HTR-8/SVneo (cell line): ENCODE measurements at places on chromosomes 4 and X.

DNA sequence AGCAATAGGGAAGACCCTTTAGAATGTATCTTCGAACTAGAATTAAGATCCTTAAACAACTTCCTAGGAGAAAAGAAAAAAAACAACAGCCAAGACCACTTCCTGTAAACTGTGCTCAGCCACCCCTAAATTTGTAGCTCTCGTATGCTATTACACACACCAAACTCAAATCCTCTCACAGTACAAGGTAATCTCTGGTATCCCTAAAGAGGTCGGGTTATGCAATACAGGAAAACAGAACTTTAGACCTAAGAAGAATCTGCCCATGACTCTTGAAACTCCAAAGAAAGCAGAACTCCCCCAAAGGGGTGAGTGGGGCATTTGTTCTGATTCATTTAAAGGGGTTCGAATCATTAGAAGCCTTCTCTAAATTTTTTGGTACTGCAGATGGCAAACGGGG lies 170.9 kb upstream of the CASK start:
- peak; percentile 10 for DNase-seq

DNA sequence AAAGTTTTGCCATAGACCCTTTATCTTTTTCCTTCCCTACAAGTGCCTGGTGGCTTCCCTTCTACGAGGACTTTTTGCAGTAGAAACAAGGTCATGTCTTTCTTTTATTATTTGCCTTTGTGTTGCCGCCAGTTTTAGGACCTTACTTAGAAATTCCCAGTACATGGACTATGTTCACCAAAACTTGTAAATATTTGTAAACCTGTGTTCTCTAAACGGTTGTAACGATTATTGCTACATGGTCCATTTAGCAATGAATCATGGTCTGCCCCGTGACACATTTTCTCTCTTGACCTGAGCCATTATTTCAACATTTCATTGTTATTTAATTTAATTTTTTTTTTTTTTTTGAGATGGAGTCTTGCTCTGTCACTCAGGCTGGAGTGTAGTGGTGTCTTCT lies 110.7 kb downstream of the MFAP3L start:
- DNase-seq = no peak

- no peak for DNase-seq
Observed at GRCh38 chr4:37737466-37737865, 51.3 kb upstream of the RELL1 start.

DNA sequence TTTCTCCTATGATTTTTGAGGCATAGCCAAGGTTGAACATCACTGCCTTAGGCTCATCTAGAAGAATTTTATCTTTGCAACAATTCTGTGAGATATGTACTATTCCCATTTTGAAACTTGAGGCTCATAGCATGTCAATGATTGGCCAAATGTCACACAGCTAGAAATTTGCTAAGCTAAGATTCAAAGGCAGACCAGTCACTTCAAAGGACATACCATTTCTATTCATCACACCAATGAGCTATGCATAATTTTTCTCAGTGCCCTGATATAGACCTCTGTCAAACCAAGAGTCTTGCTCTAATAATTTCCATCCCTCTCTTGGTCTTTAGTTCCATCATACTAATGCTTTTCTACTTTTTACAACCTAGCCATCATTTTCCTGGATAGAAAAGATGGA lies 27.6 kb upstream of the SERTM2 start:
- no peak for DNase-seq

- peak; percentile 21 for DNase-seq
Observed at GRCh38 chr4:150579551-150580234, 2.3 kb upstream of the MAB21L2 start.

DNA sequence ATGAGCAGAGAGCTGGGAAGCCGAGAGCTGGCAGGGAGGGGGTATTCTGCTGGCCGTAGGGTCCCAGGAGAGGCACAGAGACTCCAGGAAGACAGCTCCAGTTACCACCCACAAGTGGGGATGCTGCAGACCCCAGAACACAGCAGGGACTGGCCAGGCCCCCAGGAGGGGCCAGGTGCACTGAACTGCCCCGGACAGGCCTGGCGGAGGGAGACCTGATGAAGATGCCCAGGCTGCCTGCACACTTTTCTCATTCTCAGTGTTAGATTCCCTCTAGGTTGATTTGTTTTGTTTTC lies 110.8 kb downstream of the CPZ start:
- DNase-seq = no peak

- no peak for DNase-seq
Observed at GRCh38 chrX:1341545-1342184, 5.1 kb downstream of the IL3RA start.

GRCh38 chrX:139784807-139785206 lies 76.8 kb upstream of the MCF2 start:
- no peak for DNase-seq

GRCh38 chr4:86243750-86244149 lies 116.1 kb downstream of the MAPK10 start:
- no peak for DNase-seq

DNA sequence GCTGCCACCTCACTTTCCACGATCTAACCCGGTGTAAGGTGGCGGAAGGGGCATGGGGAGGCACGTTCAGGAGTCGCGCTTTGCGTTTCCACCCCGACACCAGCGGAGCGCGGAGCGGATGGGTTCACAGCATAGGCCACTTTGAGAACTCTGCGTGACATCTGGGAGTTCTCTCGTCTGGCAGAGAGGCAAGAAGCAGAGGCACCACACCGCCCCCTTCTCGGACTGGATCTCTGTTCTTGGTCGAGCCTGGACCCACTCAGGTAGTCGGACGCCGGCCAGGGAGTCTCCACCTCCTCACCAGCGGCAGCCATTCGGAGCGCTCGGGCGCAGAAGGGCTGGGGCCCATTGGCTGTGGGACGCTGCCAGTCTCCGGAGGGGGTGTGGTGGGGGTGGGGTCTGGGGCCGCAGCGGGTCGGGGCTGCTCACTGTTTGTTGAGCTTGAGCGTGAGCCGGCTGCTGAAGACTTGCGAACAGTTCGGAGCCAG lies at the start of gene DACH2:
DACH2 (plus strand) TSS at position 428 of the 488 bp plus-strand sequence.
- DNase-seq = no peak

DNA sequence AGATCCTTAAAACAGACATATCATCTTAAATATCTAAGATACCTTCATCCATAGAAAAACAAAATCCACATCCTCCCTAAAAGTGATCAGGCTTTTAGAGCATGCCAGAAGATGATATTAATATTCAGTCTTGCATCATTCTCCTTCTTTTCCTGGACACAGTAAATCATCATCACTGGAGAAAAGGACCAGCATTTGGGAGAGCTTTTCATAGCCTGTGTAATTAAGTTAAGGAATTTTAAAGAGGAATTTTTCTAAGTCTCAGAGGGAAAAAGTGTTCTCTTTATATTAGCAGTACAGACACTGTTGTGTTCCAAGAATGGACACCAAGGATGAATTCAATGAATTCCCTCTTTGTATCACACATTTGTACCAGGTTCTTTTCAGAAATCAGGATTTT lies 696 bp downstream of the SCRG1 start:
- no peak for DNase-seq

- DNase-seq = no peak
Observed at GRCh38 chrX:15913146-15913545, 58.5 kb upstream of the AP1S2 start.

GRCh38 chr4:152998861-152999260 lies 62.7 kb downstream of the FHDC1 start:
- no peak for DNase-seq
